ENCODE measurements at places on chromosomes 3 and 15.

DNA sequence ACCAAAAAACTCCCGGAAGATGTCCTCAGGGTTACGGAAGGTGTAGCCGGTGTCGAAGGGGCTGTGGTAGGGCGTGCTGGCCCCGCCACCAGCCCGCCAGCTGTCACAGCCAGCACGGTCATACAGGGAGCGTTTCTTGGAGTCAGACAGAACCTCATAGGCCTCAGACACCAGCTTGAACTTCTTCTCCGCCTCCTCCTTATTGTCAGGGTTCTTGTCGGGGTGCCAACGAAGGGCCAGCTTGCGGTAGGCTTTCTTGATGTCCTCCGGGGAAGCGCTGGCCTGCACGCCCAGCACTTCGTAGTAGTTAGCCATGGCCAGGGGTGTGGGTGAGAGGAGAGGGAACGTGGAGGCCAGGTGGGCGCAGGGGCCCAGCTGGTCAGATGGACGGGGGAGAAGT, 3.8 kb downstream of the DNAJB8 start:
- DNase-seq = no peak

GRCh38 chr15:66725464-66725785, 23.4 kb downstream of the SMAD6 start:
- no peak for DNase-seq

GRCh38 chr3:172201136-172201869, 161.9 kb downstream of the FNDC3B start:
- DNase-seq = peak; percentile 90

GRCh38 chr3:100075851-100076730, 38.2 kb downstream of the FILIP1L start:
- DNase-seq = no peak

DNA sequence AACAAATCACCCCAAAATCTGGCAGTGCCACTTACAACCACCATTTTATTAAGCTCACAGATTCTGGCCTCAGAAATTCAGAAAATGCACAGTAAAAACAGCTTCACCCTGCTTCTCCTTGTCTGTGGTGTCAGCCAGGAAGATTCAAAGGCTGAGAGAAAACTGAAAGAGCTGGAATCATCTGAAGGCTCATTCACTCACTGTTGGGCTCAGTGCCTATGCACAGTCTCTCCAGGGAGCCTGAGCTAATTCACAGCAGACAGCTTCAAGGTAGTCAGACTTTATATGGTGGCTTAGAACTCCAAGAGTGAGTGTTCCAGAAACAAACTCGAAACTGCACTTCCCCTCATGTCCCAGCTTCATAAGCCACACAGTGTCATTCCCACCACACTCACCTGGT, 16.5 kb upstream of the PLOD2 start:
- DNase-seq = no peak

All from endothelial cell of umbilical vein (primary cell).